ENCODE measurements at places on chromosomes 3 and 15.

DNA sequence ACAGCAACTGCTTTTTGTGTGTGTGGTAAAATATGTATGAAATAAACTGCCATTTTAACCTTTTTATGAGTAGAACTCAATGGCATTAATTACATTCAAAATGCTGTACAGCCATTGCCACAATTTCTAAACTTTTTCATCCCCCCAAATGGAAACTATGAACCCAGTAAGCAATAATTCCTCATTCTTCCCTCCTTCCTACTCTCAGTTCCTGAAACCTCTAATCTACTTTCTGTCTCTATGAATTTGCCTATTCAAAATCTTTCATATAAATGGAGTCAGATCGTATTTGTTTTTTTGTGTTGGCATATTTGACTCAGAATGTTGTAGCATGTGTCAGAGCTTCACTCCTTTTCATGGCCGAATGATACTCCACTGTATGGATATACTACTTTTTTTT lies 5.3 kb upstream of the BLM start:
- H3K36me3 ChIP-seq = no peaks in the 10 kb centered on the region
- no peak for DNase-seq
- no peak overlapping the region for H3K27ac ChIP-seq
- H3K4me1 ChIP-seq = peaks cover 8% of the 10 kb centered on the region
- H3K27me3 ChIP-seq = no peaks in the 10 kb centered on the region

DNA sequence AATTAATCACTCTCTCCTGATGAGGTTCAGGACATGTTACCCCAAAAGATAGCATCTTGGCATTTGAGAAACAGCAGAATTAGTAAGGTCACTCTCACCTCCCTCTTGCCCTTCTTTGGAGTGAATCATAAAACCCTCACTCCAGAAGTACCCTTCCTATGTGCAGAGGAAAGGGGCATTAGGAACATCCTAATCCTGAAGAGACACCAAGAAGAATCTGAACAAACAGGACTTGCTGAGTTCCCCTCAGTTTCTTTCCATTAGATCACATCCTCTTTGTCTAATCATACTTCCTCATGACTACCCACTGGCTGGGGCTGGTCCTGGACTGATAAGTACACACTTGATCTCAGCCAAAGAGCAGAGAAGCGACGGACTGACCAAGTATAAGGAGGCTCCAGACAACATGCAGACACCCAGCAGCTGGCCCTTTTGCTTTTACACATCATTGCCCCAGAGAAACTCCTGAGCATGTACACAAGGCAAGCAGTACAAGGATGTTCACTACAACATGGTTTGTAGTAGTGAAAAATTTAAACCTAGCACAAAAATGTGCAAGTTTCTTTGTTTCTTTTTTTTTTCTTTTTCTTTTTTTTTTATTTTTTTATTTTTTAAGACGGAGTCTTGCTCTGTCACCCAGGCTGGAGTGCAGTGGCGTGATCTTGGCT lies 15.0 kb upstream of the TM6SF1 start:
- H3K4me1 ChIP-seq = peaks cover 14% of the 10 kb centered on the region
- H3K4me3 ChIP-seq = no peak overlapping the region
- peak; percentile 65 for DNase-seq
- no peaks in the 10 kb centered on the region for H3K27me3 ChIP-seq
- no peaks in the 10 kb centered on the region for H3K36me3 ChIP-seq

DNA sequence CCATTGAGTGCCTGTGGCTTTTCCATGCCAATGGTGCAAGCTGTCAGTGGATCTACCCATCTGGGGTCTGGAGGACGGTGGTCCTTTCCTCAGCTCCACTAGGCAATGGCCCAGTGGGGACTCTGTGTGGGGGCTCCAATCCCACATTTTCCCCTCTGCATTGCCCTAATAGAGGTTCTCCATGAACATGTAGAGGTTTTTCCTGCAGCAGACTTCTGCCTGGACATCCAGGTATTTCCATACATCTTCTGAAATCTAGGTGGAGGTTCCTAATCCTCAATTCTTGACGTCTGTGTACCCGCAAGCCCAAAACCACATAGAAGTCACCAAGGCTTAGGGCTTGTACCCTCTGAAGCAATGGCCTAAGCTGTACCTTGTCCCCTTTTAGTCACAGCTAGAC lies 703.1 kb downstream of the MCTP2 start:
- no peaks in the 10 kb centered on the region for H3K36me3 ChIP-seq
- no peak overlapping the region for H3K27ac ChIP-seq
- H3K4me3 ChIP-seq = no peak overlapping the region
- no peaks in the 10 kb centered on the region for H3K27me3 ChIP-seq
- H3K4me1 ChIP-seq = no peaks in the 10 kb centered on the region

- DNase-seq = no peak
- H3K4me3 ChIP-seq = no peak overlapping the region
- H3K36me3 ChIP-seq = no peaks in the 10 kb centered on the region
- H3K27me3 ChIP-seq = no peaks in the 10 kb centered on the region
These were observed 86.9 kb upstream of the BCL6 start for GRCh38 chr3:187832202-187832601.

- no peaks in the 10 kb centered on the region for H3K4me1 ChIP-seq
- H3K27ac ChIP-seq = no peak overlapping the region
- no peaks in the 10 kb centered on the region for H3K36me3 ChIP-seq
- no peaks in the 10 kb centered on the region for H3K27me3 ChIP-seq
- no peak overlapping the region for H3K4me3 ChIP-seq
These were observed 205.0 kb downstream of the ZIC1 start for GRCh38 chr3:147614210-147614609.

GRCh38 chr15:42133356-42133755 lies 23.1 kb downstream of the PLA2G4F start:
- H3K4me3 ChIP-seq = no peak overlapping the region
- H3K36me3 ChIP-seq = no peaks in the 10 kb centered on the region
- H3K27ac ChIP-seq = no peak overlapping the region
- DNase-seq = no peak
- H3K4me1 ChIP-seq = no peaks in the 10 kb centered on the region
- no peaks in the 10 kb centered on the region for H3K27me3 ChIP-seq

GRCh38 chr15:42215913-42216829 lies 8.1 kb upstream of the VPS39 start:
- H3K27ac ChIP-seq = no peak overlapping the region
- H3K4me1 ChIP-seq = peaks cover 7% of the 10 kb centered on the region
- no peak overlapping the region for H3K4me3 ChIP-seq

- H3K27ac ChIP-seq = no peak overlapping the region
- DNase-seq = peak; percentile 2
- no peak overlapping the region for H3K4me3 ChIP-seq
- no peaks in the 10 kb centered on the region for H3K36me3 ChIP-seq
- no peaks in the 10 kb centered on the region for H3K27me3 ChIP-seq
These were observed 22.7 kb downstream of the LOXL1 start for GRCh38 chr15:73948982-73949381.

GRCh38 chr15:85139391-85139790 lies 157.7 kb downstream of the PDE8A start:
- DNase-seq = no peak
- no peak overlapping the region for H3K27ac ChIP-seq
- no peaks in the 10 kb centered on the region for H3K4me1 ChIP-seq
- H3K36me3 ChIP-seq = peaks cover 52% of the 10 kb centered on the region

- H3K4me3 ChIP-seq = no peak overlapping the region
- no peaks in the 10 kb centered on the region for H3K27me3 ChIP-seq
- no peaks in the 10 kb centered on the region for H3K36me3 ChIP-seq
These were observed 32.9 kb downstream of the ALCAM start for GRCh38 chr3:105399611-105400010.

DNA sequence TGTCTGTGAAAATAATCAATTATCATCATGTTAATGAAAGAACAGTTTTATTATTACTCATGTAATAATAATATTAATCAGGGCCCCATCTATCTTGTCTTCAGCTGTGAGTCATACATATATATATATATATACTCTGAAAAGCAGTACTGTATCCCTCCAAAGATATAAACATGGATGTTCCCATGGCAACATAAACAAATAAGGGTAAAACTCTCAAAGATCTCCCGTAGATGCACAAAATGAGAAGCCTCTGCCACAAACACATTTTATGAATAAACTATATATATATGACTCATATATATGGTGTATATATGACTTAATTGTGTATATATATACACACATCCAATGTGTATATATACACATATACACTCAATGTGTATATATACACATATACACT lies 163.8 kb upstream of the ARHGEF26 start:
- H3K4me3 ChIP-seq = no peak overlapping the region
- DNase-seq = no peak
- no peaks in the 10 kb centered on the region for H3K27me3 ChIP-seq
- no peak overlapping the region for H3K27ac ChIP-seq
- H3K36me3 ChIP-seq = no peaks in the 10 kb centered on the region
- H3K4me1 ChIP-seq = no peaks in the 10 kb centered on the region

- peak; percentile 68 for DNase-seq
- H3K27ac ChIP-seq = no peak overlapping the region
- H3K36me3 ChIP-seq = no peaks in the 10 kb centered on the region
- H3K27me3 ChIP-seq = no peaks in the 10 kb centered on the region
- H3K4me1 ChIP-seq = peaks cover 27% of the 10 kb centered on the region
- H3K4me3 ChIP-seq = no peak overlapping the region
These were observed 31.5 kb downstream of the KCNAB1 start for GRCh38 chr3:156151824-156152428.

DNA sequence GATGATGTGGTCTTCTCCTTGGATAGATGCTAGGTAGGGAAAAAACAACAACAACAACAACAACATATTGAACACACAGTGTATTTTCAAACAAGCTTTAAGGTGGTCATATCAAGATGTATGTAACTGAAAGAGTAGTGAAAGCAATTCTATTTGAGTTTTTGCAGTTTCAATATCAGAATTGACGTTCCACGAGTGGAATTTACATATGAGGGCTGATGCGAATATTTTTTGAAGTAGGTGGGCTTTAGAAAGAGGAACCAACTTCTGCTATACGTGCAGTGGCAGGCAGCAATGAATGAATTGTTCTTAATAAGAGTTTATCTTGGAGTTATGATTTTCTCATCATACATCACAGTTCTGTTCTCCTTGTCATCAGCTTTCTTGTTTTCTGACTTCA lies 151.9 kb upstream of the CNTN3 start:
- H3K4me1 ChIP-seq = no peaks in the 10 kb centered on the region
- no peak for DNase-seq
- no peak overlapping the region for H3K4me3 ChIP-seq
- no peaks in the 10 kb centered on the region for H3K27me3 ChIP-seq

DNA sequence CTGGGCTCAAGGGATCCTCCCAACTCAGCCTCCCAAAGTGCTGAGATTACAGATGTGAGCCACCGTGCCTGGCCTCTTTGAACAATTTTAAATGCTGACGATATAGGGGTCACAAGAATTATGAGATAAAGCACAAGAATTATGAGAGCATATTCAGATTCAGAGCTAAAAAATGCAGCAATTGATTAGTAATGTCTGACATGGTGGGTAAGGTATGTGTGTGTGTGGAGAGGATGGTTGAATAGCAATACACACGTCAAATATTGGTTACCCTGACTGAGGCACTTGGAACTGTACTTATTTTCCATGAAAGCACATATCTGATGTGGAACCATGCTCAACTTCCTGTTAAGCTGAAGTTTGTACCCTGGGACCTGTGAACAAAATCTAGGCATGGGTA lies 115.6 kb downstream of the EOMES start:
- peaks cover 10% of the 10 kb centered on the region for H3K4me1 ChIP-seq
- no peak overlapping the region for H3K27ac ChIP-seq
- no peak overlapping the region for H3K4me3 ChIP-seq
- no peaks in the 10 kb centered on the region for H3K36me3 ChIP-seq
- no peak for DNase-seq

DNA sequence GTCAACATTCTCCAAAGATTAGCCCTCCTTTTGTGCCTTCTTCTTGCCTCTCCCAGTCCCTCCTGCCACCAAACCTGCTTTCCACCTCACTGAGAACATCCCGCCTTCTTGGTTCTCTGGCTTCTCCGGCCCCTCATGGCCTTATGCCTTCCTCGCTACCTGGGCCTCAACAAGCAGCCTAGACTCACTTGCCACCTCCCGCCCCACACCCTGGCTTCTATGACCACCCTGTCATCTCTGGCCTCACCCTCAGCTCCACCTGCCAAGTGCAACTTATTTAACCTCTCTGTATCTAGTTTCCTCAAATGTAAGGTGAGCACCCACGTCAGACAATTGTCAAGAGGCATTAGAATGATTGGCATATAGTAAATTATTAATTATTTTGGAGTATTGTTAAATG lies 68.8 kb upstream of the MEX3B start:
- H3K27me3 ChIP-seq = no peaks in the 10 kb centered on the region
- H3K36me3 ChIP-seq = no peaks in the 10 kb centered on the region

- no peak overlapping the region for H3K27ac ChIP-seq
- DNase-seq = peak; percentile 34
- no peaks in the 10 kb centered on the region for H3K27me3 ChIP-seq
- no peak overlapping the region for H3K4me3 ChIP-seq
- H3K36me3 ChIP-seq = peaks cover 7% of the 10 kb centered on the region
- peaks cover 20% of the 10 kb centered on the region for H3K4me1 ChIP-seq
These were observed 113.2 kb downstream of the DNAJB8 start for GRCh38 chr3:128353361-128353965.

DNA sequence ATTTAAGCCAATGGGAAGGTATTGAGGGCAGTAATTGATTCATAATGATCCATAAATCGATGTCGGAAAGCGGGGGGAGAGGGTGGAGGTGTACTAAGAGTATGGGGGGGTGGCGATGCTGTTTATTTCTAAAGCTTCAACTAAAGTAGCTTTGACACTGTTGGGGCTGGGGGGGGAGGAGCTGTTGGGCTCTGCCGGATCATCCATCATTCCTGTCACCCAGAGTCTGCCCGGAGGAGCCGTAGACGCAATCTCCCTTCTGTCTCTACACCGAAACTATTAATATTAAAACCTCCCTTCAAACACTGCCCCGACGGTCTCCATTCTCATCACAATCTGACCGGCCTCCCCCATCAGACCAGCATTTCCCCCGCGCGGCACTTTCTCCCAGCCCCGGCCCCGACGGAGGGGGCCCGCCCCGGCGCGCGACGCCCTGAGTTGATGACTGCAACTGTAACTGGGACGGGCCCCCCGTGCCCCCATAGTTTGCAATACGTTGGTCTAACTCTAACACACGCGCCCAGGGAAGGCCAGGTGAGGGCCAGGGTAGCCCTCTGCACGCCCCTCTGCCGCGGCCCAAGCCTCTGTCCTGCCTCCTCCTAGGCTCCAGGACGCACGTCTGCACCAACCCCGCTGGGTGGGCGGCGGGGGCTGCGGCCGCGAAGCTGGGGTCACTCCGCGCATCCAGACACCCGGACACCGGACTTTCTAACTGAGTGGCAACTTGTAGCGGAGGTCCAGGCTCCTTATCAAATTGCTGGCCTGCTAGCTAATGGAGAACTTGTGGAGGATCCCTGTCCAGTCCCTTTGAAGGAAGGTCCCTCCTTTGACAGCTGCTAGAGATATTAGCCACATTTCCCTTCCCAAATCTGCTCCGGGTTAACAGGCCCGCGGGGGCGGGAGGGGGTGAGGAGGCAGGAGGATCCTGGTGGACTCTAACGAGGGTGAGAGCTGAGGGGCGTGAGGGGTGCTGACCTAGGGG lies 212.0 kb downstream of the MEIS2 start:
- no peak overlapping the region for H3K27ac ChIP-seq
- H3K4me3 ChIP-seq = peak overlapping the region; percentile 45
- peaks cover 9% of the 10 kb centered on the region for H3K36me3 ChIP-seq
- peaks cover 14% of the 10 kb centered on the region for H3K4me1 ChIP-seq

All from lower lobe of right lung (tissue), 2 donors.